ENCODE measurements at places on chromosomes 7 and 10.

GRCh38 chr10:33935350-33935749 lies 600.9 kb upstream of the NRP1 start:
- no peak for DNase-seq

GRCh38 chr7:34902182-34902581 lies 135.1 kb downstream of the DPY19L1 start:
- no peak for DNase-seq

DNA sequence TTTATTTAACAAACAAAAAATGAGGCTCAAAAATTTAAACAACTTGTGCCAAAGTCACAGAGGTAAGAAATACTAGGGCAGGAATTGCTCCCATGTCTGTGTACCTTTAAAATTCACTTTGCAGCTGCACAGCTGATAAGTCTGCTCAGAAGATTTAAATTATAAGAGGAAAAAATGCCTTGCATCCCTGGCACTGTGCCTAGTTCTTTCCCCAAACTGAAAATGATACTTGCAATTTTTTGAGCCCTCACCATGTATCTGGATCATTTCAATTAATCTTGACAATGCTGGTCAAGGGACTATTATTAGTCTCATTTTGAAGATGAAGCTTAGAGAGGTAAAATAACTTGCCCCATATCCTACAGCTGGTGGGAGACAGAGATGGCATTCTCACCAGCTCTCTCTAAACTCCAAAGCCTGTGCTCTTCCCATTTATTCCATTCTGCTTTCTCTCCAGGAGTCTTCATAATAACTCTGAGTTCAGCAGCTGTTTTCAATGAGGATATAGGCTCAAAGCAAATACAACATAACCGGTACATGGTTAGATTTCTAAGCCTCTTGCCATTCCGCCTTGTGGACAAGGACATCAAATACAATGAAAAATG lies 350.5 kb upstream of the LRRTM3 start:
- no peak for DNase-seq

GRCh38 chr10:97747573-97747972 lies 10.6 kb downstream of the ZFYVE27 start:
- DNase-seq, result no peak

GRCh38 chr10:28883741-28884423 lies 206.6 kb downstream of the BAMBI start:
- no peak for DNase-seq

- no peak for DNase-seq
Observed at GRCh38 chr7:91504919-91505318, 240.7 kb downstream of the FZD1 start.

DNA sequence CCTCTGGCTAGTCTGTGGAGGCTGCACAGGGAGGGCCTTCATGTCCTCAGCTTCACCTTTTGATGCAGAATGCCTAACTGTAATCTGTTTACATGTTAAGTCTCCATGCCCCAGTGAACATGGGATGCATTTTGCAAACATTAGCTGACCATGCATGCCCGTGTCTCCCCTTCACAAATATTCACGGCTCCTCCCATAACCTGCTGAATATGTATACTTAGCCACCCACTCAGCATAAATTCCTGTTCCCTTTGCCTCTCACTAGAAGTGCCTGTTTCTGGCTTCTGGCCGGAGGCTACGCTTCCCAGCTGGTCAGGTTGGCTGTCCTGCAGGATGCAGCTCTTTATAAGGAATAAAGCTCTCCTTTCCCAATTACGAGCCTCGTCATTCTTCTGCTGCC lies 552.7 kb downstream of the DNAJB6 start:
- no peak for DNase-seq

GRCh38 chr7:155709453-155709852 lies 65.0 kb downstream of the RBM33 start:
- no peak for DNase-seq

GRCh38 chr10:95404462-95404858 lies 113.7 kb upstream of the PDLIM1 start:
- peak; percentile 87 for DNase-seq

DNA sequence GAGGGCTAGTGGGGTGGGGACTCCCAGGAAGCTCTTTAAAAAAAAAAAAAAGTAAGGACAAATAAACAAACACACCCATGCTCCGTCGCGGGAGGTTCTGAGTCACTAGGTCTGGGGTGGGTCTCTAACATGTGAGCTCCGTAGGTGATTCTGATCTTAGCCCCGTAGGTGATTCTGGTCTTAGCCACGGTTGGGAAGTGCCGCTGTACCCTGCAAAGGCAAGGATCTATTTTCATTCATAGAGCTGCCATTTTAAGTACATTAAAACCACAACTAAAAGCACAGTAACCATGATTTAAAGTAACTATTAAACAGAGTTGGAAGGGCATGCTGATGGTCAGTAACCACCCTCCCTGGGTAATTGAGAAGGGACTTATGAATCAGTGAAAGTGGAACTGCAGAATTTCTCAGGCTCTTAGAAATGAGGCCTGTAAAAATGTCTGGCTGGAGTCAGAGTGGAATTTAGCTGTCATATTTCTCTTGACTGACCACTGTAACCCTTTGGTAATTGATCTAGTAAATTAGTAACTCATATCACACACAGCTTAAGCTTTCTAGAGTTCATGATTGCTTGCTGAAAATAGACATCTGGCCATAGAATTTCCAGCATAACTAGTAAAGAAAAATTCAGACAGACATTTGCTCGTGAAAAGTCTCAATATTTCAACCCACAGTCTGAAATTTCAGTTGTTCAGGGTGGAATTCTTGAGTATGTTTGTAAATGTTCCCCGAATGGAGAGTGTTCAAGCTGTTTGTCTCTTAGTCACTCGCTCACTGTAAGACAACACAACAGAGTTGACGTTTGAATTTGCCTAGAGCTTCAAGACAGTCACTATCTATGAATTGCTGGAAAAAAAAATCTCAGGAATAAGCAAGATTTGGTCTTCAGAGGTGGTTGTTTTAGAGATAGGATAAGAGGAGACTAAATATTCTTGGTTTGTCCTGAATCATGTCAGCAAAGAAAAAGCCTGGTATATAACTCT lies 34.2 kb upstream of the TCF7L2 start:
- no peak for DNase-seq

GRCh38 chr10:120420421-120420820 lies 36.6 kb upstream of the PLPP4 start:
- no peak for DNase-seq

GRCh38 chr10:71779641-71780040 lies 6.3 kb upstream of the VSIR start:
- DNase-seq, result no peak

DNA sequence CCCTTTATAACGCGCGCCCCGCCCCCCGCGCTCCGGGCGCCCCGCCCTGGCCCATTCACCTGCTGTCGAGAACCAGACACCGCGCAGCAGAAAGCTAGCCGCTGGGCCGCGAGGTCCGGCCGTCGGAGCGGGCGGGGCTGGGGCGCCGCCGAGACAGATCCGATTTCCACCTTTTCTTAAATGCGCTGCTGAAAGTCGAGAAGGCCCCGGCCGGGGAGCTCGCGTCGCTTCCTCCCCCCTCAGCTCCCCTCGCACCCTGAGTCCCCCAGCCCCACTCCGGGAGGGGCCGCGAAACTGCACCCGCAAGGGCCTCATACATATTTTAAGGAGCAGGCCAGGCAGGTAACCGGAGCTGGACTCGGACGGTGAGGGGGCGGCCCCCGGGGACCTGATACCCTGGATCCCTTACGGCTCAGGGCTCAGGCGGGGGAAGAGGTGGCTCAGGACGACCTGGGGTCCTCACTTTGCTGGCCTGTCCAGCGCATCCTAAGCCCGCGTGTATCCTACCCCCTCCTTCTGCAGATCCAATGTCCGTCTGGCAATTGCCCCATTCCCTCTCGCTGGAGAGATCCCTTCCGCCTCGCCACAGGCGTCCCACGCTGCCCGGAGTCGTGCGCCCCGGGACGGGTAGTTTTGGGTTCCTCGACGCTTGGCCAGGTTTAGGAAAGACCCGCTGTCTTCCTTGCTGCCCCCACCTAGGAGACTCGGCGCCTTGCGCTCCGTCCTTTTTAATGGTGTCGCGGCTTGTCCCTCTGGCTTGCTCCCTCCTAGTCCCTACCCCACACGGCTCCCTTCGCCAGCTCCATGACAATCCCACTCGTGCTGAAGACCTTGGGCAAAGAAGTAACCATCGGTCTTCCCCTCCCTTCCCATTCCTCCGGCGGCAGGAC lies 170.6 kb downstream of the UBE2H start:
- DNase-seq, result peak; percentile 40

DNA sequence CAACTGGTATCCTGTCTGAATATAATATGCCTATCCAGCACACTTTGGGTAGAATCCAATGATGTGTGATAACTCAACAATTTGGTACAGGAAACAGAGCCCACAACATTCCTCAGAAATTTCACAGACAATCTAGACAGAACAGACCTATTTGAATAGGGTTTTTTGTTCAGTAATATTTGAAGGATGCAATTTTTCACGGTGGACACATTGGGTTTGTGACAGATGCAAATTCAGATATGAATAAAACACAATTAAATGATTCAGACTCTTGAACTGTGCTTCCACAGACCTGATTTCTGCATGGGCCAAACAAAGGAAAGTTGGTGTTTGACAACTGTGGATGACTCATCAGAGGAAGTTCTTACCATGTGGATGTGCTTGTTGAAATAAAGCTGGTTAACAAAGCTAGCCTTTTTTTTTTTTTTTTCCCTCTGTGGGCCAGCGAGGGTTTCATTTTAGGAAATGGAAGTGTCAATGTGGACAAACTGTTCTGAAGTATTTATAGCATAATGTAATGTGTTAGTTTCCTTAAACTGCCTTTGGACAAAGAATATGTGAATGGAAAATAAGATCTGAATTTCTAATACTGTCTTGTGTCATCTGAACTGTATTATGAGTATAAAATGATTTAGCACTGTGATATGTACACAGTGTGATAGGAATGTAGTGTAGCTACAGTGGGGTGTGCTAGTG lies 43.2 kb upstream of the FAM133B start:
- peak; percentile 6 for DNase-seq

DNA sequence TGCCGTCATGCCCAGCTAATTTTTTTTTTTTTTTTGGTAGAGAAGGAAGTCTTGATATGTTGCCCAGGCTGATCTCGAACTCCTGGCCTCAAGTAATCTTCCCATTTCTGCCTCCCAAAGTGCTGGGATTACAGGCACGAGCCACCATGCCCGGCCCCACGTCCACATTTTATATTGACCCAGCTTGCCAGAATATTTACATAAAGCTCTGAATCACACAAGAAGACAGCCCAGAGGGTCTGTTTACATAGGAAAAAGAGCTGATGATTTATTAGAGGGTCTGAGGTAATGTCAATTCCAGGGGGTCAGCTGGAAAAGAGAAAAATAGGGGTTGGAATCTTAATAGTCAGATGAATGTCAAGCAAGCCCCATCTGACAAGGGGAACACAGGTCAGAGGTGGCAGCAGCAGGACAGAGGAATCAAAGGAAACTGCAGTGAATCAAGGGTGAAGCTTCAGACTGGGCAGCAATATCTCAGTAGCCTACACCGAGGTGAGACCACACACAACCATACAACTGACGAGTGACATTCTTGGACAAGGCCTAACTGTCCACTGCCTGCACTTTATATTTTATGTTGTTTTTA lies 15.8 kb upstream of the SLF2 start:
- no peak for DNase-seq

- DNase-seq, result no peak
Observed at GRCh38 chr7:23335621-23336020, 36.5 kb downstream of the MALSU1 start.

DNA sequence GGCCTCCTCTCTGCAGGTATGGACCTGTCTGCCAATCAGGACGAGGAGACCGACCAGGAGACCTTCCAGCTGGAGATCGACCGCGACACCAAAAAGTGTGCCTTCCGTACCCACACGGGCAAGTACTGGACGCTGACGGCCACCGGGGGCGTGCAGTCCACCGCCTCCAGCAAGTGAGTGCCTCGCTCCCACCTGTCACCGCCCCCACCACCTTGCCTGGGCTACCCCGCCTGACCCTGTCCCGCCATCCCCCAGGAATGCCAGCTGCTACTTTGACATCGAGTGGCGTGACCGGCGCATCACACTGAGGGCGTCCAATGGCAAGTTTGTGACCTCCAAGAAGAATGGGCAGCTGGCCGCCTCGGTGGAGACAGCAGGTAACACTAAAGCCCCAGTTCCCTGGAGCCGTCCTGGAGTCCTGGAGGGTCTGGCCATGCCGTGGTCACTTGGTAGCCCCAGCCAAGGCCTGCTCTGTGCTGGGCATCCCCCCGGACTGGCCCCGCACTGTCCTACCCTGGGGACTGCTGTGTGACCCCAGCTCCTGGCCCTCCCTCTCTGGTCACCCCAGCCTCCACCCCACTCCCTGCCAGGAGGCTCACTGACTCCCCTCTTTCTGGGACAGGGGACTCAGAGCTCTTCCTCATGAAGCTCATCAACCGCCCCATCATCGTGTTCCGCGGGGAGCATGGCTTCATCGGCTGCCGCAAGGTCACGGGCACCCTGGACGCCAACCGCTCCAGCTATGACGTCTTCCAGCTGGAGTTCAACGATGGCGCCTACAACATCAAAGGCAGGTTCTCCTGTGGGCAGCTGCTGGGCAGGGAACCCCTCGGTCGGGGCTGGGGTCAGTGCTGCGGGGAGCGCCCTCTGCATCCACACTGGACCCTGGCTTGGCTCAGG lies 178.0 kb downstream of the RNF216 start:
- DNase-seq, result no peak

GRCh38 chr10:43229208-43230061 lies 37.4 kb downstream of the RASGEF1A start:
- DNase-seq, result no peak

GRCh38 chr7:149638566-149639320 lies 134.6 kb downstream of the ZNF467 start:
- no peak for DNase-seq

DNA sequence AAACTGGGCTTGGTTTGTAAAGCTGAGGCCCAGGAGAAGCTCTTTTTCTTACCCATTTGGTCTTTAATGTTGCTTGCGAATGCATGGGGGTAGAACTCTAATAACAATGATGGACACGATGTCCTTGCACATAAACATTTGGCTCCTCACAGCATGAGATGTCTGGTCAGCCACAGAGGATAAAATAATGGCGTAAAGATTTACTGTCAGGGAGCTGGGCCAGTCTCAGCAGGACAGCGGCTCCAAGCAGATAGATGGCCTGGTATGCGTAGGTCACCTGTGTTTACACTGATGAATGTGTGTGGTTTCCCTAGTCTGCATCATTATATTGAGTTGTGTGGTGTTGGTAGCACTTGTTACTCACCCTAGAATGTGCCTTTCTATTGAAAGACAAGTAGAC lies 537.4 kb downstream of the CNTNAP2 start:
- no peak for DNase-seq

GRCh38 chr10:126098226-126098581 lies 201.8 kb downstream of the FANK1 start:
- DNase-seq, result no peak

DNA sequence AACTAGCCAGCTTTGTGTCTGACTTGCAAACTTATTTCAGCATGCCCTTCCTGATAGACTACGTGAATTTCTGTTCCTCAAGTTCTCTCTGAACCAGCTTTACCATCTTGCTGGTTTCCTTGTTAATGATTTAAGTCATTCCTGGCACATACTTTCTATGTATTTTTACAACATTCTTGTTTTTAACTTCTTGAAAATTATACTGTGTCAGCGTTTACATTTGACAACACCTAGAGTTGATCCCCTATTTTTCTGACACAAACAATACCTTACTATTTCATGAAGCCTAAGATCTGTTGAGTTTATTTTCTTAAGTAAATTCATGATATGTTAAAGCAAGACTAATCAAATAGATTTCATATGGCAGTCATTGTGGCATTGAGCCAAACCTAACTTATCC lies 686.3 kb downstream of the XPNPEP1 start:
- no peak for DNase-seq
